ENCODE measurements at places on chromosomes 13 and 19.

DNA sequence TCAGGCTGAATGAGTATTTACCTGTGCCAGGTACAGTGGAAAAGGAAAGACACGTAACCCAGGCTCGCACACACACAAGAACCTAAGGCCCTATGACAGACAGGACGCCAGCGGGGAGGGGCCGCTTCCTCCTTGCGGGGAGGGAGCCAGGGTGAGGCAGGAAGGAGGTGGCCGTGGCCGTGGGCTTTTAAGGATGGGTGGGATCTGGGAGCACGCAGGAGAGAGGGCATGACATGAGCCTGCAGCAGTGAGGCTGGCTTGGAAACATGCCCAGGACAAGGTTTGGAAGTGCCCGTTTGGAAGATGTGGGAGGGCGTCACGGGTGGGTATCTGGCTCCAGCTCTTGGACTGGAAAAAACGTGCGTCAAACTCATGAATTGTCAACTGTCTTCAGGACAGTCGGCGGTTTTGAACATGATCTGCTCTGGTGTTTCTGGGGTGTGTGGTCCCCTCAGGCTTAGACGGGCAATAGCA, 20.1 kb downstream of the SH3GL1 start:
- peak; percentile 38 for DNase-seq

- no peak for DNase-seq
Measured at GRCh38 chr19:48928164-48929025, 5.1 kb upstream of the DHDH start.

GRCh38 chr19:47467914-47468313, 3.8 kb downstream of the SLC8A2 start:
- no peak for DNase-seq

DNA sequence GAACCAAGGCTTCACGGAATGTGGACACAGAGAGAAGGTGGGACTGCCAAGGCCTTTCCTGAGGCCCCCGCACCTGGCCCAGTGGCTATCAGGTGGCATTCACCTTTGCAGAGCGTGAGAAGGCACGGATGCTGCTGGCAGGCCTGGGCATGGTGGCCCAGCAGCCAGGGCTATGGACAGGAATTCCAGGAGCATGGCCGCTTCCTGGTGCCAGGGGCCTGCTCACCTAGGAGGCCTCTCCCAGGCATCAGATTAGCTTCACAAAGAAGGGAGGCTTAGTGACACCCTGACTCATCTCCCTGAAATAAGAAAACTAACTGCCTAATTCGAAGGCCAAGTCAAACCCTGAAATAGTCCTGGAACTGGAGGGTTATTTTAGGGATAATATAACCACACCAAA, 155.8 kb downstream of the TEX29 start:
- no peak for DNase-seq

GRCh38 chr13:93589788-93590187, 363.2 kb downstream of the GPC6 start:
- DNase-seq, result no peak
